ENCODE measurements at places on chromosomes 2 and 18.

DNA sequence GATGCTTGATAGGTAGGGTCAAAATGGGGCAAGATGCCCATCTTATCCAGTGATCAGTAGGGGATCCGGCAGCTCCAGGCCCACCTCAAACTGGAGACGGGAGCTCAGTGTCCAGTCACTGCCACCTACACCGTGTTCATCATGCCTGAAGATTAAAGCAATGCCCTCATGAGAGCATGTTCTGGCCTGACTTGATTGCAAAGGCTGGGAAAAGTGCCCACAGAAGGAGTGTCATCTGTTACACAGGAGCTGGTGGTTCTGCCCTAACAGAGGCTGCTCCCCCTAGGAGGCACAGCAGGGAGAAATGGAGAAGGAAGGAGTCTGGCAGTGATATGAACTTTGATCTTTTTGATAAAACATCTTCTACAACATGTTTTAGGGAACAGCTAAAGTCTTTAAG, 92.3 kb downstream of the CCBE1 start:
- no peak for DNase-seq

GRCh38 chr2:169077674-169078240, 8.4 kb downstream of the DHRS9 start:
- DNase-seq = no peak

DNA sequence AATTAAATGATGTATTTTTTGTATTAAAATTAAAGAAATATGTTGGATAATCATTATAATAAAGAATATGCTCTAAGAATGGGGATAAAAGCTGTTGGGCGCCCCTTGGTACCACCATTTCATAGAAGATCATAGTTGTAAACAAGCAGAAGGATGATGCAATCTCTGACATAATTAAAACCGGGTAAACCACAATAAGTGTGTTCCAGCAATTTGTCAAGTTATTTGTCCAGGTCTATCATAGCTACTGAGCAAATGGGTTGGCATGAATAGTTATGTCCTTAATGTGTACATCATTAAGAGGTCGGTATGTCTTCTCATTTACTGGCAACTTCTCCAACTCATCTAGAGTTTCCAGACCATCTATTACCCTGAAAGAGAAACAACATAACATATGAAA, 6.7 kb upstream of the CLK1 start:
- DNase-seq = no peak

DNA sequence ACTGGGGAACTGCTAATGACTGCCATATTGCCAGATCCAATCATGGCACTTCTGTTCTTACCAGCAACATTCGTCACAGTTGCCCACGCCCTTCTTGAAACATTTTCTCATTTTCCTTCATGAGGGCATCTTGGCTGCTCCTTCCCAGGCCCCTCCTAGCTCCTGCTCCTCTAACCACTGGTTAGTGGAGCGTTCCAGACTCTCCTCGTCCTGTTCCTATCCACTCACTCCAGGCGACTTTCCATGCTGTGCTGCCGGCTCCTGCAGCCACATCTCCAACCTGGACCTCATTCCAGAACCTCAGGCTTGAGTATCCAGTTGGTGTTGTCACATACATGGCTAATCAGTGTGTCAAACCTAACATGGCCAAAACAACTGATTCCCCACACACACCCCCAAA, 1.3 kb upstream of the ADI1 start:
- no peak for DNase-seq

- no peak for DNase-seq
These were observed 270.1 kb upstream of the POU3F3 start for GRCh38 chr2:104583811-104584210.

DNA sequence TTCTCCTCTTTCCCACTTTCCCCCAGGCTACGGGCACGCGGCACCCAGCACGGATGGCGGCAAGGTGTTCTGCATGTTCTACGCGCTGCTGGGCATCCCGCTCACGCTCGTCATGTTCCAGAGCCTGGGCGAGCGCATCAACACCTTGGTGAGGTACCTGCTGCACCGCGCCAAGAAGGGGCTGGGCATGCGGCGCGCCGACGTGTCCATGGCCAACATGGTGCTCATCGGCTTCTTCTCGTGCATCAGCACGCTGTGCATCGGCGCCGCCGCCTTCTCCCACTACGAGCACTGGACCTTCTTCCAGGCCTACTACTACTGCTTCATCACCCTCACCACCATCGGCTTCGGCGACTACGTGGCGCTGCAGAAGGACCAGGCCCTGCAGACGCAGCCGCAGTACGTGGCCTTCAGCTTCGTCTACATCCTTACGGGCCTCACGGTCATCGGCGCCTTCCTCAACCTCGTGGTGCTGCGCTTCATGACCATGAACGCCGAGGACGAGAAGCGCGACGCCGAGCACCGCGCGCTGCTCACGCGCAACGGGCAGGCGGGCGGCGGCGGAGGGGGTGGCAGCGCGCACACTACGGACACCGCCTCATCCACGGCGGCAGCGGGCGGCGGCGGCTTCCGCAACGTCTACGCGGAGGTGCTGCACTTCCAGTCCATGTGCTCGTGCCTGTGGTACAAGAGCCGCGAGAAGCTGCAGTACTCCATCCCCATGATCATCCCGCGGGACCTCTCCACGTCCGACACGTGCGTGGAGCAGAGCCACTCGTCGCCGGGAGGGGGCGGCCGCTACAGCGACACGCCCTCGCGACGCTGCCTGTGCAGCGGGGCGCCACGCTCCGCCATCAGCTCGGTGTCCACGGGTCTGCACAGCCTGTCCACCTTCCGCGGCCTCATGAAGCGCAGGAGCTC, 35.4 kb downstream of the KCNK3 start:
- DNase-seq = no peak

- DNase-seq = no peak
These were observed 16.3 kb downstream of the MAP3K20 start for GRCh38 chr2:173091910-173092309.

DNA sequence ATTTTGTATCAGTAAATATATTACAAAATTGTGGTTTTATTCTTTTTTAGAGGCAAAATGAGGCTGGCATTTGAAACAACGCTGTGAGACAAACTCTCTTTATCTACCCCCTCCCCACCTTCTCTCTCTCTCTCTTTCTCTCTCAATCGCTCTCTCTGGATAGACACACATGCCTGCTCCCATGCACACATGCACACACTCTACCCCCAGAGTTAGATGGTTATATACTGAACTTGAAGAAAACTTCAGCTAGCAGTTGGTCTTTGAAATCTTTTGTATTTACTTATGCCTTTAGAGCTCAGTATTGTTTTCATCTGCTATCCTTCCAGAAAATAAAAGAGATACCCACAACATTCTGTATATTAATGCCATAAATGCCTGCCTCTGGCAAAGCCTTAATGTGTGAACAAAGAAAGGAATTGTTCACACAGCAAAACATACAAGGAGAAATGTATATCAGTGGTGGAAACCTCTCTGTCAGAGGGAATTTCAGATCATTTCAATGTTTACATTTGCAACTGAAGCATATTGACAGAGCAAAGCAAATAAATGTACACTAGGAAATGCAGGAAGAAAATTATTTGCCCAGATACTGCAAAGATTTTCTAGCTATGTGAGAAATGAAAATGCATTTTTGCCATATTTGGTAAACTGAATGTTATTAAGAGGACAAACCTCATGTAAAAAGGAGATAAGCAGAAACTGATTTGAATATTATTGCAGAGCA, 217.0 kb upstream of the UBE2E3 start:
- DNase-seq = no peak

GRCh38 chr2:100879296-100879695, 59.4 kb downstream of the NPAS2 start:
- DNase-seq = no peak

GRCh38 chr18:55031576-55031975, 72.3 kb upstream of the CCDC68 start:
- no peak for DNase-seq

DNA sequence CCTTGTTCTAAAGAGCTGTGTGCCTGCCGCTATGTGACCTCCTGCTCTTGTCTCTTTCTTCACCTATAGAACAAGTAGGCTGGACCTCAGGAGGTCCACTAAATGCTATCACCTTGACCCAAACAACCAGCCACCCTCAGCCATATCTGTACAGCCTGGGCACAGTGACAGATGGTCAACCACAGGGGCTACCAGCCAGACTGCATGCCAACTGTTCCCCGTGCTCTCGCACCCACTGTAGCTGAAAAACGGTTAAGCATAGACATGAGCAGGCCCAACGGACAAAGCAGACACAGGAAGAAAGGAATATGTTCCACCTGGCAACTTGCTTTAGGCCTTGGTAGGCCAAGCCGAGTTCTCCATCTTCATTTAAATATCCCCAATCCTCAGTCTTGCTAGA, 43.2 kb upstream of the ACAA2 start:
- no peak for DNase-seq

DNA sequence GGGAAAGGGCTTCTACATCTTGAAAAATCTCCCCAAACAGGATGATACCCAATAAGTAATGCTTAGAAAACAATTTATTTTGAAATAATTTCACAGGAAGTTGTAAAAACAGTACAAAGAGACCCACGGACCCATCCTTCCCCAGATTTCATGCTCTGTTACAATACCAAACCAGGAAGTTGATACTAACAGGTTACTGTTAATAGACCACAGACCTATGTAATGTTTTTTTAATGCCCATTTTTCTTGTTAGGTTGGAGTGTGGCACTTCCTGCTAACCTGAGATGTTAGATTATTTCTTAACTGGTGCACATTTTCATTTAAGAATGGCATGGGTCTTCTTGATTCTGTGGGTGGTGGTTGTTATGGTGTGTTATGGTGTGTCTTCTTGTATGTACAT, 21.4 kb upstream of the MGAT5 start:
- DNase-seq = no peak

DNA sequence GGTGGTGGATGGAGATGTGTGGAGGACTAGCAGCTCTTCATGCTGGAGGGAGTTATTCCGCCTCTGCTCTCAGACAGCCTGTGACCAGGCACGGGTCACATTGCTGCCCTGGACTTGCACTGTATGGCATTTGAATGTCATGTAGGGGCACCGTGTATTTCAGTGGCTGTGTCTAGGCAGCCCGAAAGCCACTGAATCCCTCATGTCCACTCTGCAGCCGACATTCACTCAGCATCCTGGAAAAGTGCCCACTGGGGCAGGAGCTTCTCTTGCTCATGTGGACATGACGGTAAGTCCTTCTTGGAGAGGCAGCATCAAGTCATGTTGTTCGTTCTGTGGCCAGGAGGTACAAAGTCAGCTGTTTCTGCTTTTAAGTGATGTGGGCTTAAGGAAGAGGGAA, 127.9 kb downstream of the SH3RF3 start:
- no peak for DNase-seq

- DNase-seq = no peak
These were observed 52.6 kb downstream of the SLC4A5 start for GRCh38 chr2:74290466-74291217.

GRCh38 chr2:223104336-223105132, 52.5 kb downstream of the KCNE4 start:
- no peak for DNase-seq

DNA sequence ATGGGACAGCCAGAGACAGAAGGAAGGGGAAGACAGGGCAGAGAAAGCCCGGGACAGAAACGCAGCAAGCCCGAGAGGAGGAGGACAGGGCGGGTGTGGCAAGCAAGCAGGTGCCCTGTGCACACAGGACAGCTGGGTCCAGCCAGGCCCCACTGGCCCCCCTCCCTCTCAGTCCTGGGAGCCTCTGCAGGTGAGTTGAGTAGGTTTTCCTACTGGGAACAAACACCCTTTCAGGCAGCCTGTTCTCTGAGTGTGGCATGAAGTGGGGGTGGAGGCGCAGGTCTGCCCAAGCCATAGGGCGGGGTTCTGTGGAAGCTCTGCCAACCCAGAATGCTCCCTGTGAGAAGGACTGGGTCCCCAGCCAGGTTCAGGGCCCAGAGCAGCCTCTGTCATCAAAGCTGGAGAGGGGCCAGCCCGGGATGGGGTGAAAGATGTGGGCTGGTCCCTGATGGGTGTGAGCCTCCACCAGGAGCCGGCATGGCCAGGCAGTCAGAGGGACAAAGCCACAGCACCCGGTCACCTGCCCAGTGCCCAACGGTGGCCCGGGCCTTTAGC, 129.4 kb downstream of the TFCP2L1 start:
- DNase-seq = no peak

DNA sequence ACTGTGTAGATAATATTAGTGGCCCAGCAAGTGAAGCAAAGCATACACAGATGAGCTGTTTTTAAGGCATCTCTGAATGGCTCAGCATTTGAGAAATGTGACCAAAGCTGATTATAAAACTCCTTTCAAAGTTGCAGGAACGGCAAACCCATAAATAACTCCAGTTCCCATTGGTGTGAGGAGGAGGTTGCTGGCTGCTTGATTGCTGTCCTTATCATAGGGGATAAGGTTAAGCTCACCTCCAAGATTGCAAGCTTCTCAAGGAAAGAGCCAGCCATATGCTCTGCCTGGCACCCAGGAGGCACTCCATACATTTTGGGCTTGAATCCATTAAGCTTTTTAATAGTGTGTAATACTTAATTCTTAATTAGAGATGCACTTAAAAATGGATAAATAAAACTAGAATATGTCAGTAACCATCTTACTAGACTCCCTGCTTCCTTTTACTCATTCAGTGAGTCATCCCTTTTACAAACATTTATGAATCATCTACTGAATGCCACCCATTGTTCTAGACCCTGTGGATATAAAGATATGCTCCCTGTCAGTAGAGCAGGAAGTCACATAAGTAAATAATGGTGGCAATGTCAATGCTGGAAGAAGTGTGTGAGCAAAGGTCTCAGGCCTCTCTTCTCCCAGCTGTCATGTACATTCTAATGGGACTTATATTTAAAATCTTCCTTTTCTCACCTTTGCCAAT, 99.3 kb downstream of the SPATS2L start:
- no peak for DNase-seq

GRCh38 chr2:176826984-176827668, 385.5 kb upstream of the HNRNPA3 start:
- no peak for DNase-seq

- DNase-seq = no peak
These were observed 2.2 kb downstream of the RND3 start for GRCh38 chr2:150485114-150485870.

DNA sequence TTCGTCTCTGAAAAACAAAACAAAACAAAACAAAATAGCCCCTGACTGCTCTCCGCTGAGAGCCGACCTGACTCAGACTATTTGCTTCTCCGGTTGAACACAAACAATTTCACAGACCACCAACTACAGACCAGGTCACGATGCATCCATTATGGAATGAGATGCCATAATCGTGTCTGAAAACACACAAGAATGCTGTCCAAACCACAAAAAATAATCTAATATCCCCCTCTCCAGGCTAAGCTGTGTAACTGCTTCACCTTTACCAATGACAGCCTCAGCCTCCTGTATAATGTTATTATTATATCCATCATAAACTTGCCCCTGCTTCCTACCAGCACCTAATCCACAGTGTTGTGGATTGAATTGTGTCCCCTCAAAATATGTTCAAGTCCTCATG, 114.7 kb downstream of the DNAH6 start:
- no peak for DNase-seq

- no peak for DNase-seq
These were observed 503 bp downstream of the ANXA4 start for GRCh38 chr2:69742322-69742952.

DNA sequence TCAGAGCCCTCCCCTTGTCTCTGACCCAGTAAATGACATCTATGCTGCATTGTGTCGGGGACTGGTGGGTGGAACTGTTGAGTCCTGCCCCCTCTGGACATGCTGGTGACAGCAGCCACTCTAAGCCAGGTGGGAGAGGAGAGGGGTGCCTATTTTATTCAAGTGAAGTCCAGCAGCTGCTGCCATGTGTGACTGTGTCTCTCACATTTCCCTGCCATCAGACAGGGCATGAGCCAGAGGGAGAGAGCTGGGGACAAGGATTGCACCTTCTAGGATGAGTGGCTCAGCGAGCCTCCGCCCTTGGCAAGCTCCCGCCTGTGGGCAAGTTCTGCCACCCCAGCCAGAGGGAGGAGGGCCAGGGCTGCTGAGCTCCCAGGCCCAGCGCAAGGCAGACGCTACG, 13.7 kb downstream of the NGEF start:
- no peak for DNase-seq
